ENCODE measurements at places on chromosomes 4 and X.

DNA sequence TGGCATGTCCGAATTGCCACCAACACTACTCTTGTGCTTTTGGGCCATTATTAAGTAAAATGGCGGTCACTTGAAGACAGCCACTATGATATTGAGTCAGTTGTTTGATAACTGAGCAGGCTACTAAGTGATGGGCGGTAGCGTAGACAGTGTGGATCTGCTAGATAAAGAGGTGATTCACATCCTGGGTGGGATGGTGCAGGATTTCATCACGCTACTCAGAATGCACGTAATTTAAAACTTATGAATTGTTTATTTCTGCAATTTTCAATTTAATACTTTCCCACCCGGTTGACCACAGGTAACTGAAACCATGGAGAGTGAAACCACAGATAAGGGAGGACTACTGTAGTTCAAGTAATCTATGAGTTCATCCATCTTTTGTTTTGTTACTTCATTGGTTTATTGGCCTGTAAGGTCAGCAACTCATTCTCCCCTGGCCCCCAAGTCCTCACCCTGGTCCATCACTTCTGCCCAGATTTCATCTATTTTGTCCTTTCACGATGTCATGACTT, 2.9 kb downstream of the ARAF start:
- no peak for DNase-seq

GRCh38 chrX:152958524-152959465, 35.1 kb downstream of the PNMA5 start:
- peak; percentile 91 for DNase-seq

DNA sequence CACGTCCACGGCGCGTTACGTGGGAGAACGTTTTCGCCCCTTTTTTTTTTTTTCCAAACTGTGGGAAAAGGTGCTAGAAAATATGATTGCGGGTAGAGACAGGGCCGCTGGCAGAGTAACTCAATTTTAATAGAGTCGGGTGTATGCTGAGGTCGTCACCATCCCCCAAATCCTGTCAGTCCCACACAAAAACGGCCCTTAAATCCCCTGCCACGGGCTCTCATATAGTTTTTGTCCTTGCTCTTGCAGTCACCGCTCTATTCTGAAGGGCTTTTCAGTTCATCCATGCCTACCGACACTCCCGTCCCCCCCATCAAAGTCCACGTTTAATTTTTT, 796 bp upstream of the MED14 start:
- DNase-seq, result peak; percentile 6

- DNase-seq, result no peak
Measured at GRCh38 chrX:106284431-106285025, 116.4 kb downstream of the PWWP3B start.

DNA sequence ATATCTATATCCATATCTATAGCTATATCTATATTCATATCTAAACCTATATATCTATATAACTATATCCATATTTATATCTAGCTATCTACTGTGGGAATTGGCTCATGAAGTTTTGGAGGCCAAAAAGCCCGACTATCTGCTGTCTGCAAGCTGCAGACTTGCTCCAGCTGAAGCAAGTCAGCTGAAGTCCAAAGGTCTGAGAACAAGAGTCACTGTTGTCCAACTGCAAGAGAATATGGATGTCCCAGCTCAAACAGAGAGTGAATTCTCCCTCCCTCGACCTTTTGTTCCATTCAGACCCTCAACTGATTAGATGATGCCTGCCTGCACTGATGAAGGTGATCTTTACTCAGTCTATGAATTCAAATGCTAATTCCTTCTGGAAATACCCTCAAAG, 63.3 kb upstream of the VCX start:
- DNase-seq, result no peak

DNA sequence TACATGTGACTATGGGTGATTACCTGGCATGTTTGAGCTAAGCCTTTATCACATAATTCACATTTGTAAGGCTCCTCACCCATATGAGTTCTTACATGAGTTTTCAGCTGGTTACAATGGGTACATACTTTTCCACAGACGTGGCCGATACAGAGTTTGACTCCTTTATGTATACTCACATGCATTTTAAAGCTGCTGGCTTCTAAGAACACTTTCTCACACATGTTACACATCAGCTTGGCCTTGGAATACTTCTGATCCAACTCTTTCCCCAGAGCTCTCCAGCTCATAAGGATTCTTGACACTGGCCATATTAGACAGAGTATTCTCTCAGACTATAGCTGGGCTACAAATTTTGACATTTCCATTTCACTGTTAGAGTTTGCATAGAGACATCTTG, 66.3 kb downstream of the TAB3 start:
- DNase-seq, result no peak

GRCh38 chr4:154707877-154708276, 35.9 kb upstream of the LRAT start:
- DNase-seq, result no peak

- no peak for DNase-seq
Measured at GRCh38 chrX:41108463-41109205, 23.4 kb downstream of the USP9X start.

- DNase-seq, result no peak
Measured at GRCh38 chr4:85824166-85824945, 349.4 kb downstream of the ARHGAP24 start.

- DNase-seq, result no peak
Measured at GRCh38 chrX:43882294-43882681, at the start of gene MAOB. Gene MAOB, minus strand, starts transcription at chrX:43882450. Its CDS starts 151 bp downstream, at chrX:43882299.

DNA sequence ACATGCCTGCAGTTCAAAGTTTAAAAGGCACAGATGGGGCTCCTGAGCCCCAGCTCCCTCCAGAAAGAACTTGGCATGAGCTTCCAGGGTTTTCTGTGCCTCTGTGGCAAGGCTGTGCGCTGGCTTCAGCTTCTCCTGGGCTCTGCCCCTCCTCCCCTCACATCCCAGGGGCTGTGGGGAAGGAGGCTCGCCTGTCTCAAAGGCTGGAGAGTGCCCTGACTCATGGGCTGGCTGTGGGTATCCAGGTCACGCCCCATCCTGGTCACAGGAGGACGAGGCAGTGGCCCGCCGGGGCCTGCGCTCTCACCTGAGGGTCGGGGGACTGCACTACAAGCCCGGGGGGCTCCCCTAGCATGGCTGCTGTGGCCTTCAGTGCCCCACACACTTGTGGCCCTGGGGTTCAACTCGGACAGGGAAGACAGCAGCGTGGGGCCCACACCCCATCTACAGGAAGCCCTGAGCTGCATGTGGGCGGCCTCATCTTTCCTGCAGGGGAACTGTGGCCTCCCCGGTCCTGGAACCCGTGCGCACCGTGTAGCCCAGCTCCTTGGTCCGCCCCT, 17.9 kb downstream of the LRPAP1 start:
- DNase-seq, result no peak

DNA sequence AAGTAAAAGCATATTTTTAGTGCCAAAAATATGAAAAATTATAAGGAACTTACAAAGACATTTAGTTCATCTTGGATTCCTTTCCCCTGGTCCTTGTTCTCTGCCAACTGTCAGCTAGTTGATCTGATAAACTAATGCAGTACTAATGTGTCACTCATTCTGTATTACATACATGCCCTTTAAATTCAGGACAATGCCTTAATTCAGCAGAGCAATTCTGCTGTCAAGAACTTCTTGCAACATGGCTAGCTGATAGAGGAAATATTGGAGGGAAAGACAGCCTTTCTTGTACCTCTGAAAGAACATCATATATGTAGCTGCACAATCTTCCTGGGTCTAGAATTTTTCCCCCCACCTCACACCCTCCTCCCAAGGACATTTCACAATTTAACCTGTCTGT, 480.1 kb downstream of the RPA4 start:
- no peak for DNase-seq

GRCh38 chr4:98828801-98829200, 100.1 kb downstream of the EIF4E start:
- DNase-seq, result no peak

- DNase-seq, result no peak
Measured at GRCh38 chr4:55447831-55448230, 52.1 kb downstream of the TMEM165 start.

GRCh38 chr4:113594231-113594556, 167.3 kb downstream of the CAMK2D start:
- no peak for DNase-seq

- no peak for DNase-seq
Measured at GRCh38 chr4:44421330-44422065, 27.1 kb downstream of the KCTD8 start.

GRCh38 chrX:130628516-130628915, 226.7 kb downstream of the RBMX2 start:
- no peak for DNase-seq

GRCh38 chr4:136121426-136121825, 1410.9 kb downstream of the PCDH18 start:
- no peak for DNase-seq

GRCh38 chr4:105483840-105484239, 10.0 kb upstream of the PPA2 start:
- DNase-seq, result no peak

DNA sequence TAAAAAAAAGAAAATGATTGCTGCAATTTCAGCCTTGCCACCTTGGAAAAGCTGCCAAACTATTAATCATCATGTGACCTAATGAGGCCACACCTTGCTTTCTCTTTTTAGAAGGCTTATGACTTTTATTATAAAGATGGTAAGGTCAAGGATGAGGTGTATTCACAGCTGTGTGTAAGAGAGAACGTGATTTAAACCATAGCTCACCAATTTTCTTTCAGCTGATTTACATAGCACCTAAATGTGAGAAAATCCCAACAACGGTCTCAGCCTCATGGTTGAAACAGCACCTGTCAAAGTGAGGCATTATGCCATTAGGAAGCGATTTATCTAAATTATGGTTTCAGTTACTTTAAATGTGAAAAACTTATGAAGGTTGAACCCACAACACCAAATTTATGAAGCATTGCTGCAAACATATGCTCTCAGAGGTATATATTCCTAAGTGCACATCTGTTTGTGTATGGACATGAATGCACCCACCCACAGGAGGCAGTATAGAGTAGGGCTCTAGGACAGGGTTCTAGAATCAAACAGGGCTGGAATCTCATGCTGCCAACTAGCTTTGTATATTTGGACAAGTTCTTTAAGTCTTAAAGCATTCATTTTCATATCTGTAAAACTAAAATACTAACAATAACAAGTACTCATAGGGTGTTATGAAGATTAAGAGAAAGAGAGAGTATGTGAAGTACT, 40.7 kb downstream of the ANXA3 start:
- DNase-seq, result no peak

DNA sequence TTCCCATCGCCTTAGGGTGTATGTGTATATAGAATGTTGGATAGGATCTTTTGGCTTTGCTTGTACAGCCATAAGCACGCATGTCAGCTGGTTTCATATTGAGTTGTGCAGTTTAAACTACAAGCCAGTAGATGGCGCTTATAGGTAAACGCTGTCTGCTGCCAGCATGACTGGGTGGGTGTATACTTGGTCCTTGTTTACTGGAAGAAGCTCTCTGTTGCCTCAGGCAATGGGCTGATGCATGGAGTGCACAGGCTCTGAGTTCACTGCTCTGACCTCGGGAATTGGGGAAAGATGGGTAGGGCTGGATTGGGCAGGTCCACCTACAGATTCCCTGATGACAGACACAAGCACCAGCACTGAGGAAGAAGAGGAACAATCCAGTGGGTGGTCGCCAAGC, 831.5 kb downstream of the STIM2 start:
- no peak for DNase-seq

- no peak for DNase-seq
Measured at GRCh38 chr4:8159537-8160232, 1.1 kb upstream of the ABLIM2 start.

- no peak for DNase-seq
Measured at GRCh38 chr4:102735582-102735981, 25.2 kb downstream of the MANBA start.

- no peak for DNase-seq
Measured at GRCh38 chr4:91904556-91904955, 399.2 kb upstream of the GRID2 start.

DNA sequence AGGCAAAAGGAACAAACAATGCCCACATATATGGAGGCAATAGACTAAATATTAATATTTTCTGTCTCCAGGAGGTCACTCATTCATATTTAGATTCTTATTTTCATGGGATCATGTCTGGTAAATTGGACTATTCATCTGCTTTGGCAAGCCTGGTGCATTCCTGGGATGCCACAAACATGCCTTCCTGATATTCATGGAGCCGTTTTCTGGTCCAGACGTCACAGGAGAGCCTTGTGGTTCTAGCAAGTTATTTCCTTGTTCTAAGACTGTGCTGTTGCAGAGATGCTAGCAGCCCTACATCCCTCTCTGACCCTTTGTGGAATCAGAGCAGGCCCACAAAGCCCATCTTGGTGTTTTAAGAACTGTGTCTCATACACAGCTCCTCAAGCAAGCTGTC, 16.1 kb upstream of the EXOSC9 start:
- no peak for DNase-seq

DNA sequence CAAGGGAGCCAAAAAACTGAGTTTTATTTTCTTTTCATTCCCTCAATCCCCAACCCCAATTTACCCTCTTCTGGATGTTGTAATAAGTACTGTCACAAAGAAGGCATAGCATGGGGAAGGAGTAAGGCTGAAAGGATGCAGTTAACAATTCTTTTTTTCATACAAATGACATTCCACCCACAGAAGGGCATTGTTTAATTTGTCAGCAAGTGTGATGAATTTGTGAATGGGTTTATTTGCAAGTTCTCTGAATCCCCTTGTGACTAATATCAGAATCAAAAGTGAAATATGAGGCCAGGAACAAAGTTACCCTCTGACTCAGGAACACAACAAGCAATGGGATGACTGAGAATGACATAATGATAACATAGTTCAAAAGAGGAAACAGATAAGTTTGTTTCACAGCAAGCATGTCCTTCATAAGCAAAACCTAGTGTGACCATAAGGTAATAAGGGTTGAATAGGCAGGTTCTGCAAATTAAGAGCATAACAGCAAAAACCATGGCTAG, 2.1 kb downstream of the GEMIN8 start:
- DNase-seq, result no peak

- DNase-seq, result no peak
Measured at GRCh38 chr4:20428436-20429160, 176.9 kb downstream of the SLIT2 start.

DNA sequence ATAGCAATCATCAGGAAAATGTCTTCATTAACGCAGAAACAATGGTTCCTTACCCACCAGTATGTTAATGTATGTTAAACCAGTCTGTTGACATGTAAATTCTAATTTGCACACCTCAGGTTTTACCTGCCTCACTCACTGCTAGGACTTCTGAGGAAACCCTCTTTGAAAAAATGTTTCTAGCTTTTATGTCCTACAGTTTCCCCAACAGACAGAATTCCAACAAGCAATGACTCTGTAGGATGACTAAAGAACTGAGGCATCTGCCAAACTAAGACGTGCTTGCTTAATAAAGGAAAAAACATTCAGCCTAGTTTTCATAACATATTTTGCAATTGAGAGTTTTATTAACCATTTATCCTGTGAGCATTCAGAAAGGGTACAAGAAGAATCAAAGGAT, 20.6 kb upstream of the SOX3 start:
- DNase-seq, result no peak

- no peak for DNase-seq
Measured at GRCh38 chrX:119655125-119655524, 37.8 kb downstream of the SEPTIN6 start.

GRCh38 chrX:131746491-131746968, 202.7 kb downstream of the OR13H1 start:
- DNase-seq, result no peak
